ENCODE measurements at places on chromosomes 6 and 20.

DNA sequence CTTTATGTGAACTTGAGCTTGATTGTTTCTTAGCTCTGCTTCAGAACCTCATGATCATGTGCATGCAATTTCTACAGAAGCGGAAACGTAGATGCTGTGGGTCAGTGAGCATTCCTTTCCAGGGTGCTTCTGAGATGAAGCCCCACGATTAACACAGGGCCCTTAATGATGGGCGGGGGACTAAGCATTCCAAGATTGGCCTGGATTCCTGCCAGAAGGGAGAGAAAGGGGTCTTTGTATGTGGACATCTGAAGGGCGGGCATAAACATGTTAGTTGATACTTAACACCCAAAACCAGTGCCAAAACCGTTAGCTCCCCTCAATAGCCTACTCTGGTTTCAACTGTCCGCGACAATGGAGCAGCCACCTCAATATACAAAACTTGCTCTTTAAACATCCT lies 46.9 kb upstream of the POU3F2 start:
- no peak for DNase-seq

- no peak for DNase-seq
Observed at GRCh38 chr6:96844530-96844929, 7.3 kb upstream of the GPR63 start.

GRCh38 chr6:897528-898207 lies 204.7 kb upstream of the EXOC2 start:
- DNase-seq: no peak

DNA sequence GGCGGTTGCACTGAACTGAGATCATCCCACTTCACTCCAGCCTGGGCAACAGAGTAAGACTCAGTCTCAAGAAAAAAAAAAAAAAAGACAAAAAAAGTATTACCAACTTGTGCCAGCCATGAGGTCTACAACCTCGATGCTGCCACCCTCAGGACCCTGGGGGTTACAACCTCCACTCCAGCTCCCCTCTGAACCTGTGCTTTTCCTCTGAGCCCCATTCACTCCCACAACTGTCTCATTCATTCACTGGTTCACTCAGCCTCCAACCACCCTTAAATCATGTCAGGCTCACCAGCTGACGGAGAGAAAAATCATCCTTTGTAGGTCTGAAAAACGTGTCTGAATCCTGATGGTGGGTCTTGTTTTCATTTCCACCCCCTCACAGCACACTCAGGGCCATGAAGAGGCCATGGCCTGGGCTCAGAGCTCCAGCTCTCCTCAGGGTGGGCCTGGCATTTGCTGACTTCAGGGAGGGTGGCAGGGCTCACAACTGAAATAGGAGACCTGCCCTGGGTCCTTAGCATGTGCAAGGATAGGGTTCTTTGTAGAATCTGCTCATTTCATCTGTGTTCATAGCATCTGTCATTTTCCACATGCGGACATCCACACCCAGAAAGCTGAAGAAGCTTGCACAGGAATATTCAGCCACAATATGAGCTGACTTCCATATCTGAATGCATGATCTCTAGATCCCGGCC lies 1.9 kb upstream of the ULBP1 start:
- DNase-seq: no peak

DNA sequence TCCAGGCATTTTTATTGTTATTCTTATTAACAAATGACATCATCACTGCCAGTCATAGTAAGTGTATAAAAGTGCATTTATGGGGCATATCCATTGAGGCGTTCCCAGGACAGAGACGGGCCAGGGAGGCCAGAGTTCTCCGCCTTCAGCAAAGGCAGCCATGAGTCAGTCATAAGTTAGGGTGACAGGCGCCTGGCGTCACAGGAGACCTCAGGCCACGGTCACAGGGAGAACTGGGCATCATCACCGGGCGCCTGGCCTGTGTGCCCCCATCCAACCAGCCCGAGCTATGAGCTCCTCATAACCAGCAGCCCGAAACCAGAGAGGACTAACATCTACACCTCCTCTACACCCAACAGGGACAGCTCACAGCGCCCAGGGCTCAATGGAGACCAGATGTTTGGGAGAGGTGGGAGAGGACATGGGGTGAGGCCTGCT lies 259.2 kb downstream of the DLL1 start:
- DNase-seq: no peak

GRCh38 chr20:62511300-62511914 lies 35.6 kb upstream of the GATA5 start:
- no peak for DNase-seq

DNA sequence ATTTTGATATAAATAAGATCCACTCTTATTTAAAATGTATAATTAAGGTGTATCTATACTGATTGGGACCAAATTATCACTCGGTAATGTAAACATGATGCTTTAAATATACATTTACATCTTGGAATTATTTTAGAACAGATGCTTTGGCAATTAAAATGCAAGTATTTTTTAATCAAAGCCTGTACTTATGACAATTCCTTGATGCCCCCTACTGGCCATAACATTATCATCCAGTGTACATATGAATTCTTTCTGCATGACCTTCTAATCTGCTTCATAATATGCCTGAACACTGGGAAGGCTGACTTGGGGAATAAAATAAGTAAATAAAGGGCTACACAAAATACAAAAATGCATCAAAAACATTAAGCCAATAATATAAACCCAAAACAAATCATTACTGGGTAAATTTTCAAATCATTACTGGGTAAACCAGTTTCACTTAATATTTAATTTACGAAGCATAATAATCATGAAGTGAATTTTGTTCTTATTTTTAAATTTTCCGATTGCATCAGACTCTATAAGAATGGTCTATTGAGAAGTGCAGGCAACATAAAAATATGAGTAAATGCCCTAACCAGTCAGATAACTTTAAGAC lies 65.1 kb downstream of the CGA start:
- no peak for DNase-seq
